Upper lobe of left lung (tissue), 6 donors: ENCODE measurements at places on chromosomes 13 and 19. TPM values are rescaled to one million over a fixed set of nuclear protein-coding genes. Genes with fewer than 3 reads are reported as not detected.
A peak's percentile ranks its signal among the peaks of the same experiment; 100 is the strongest.

- peaks cover 3% of the 10 kb centered on the region for H3K4me1 ChIP-seq
- peak; percentile 37 for DNase-seq
- H3K27ac ChIP-seq, result no peak overlapping the region
- H3K27me3 ChIP-seq, result no peaks in the 10 kb centered on the region
Measured at GRCh38 chr19:53463263-53463662, 4.3 kb upstream of the ZNF813 start.

- no peak for DNase-seq
- H3K27me3 ChIP-seq, result no peaks in the 10 kb centered on the region
- peak overlapping the region; percentile 52 for H3K27ac ChIP-seq
- H3K36me3 ChIP-seq, result no peaks in the 10 kb centered on the region
Measured at GRCh38 chr19:49333418-49333805, 1.8 kb upstream of the CD37 start.

GRCh38 chr13:110565296-110565695 lies 3.8 kb upstream of the RAB20 start:
- H3K36me3 ChIP-seq, result no peaks in the 10 kb centered on the region
- H3K27ac ChIP-seq, result no peak overlapping the region
- no peak overlapping the region for H3K4me3 ChIP-seq
- no peak for DNase-seq
- no peaks in the 10 kb centered on the region for H3K27me3 ChIP-seq

Gene CASP14
- total RNA-seq, result not detected

Gene SLC25A41
- total RNA-seq, result not detected

GRCh38 chr13:47085346-47085745 lies 188.5 kb upstream of the HTR2A start:
- no peak overlapping the region for H3K4me3 ChIP-seq
- H3K27me3 ChIP-seq, result no peaks in the 10 kb centered on the region
- H3K27ac ChIP-seq, result no peak overlapping the region
- no peaks in the 10 kb centered on the region for H3K4me1 ChIP-seq
- no peaks in the 10 kb centered on the region for H3K36me3 ChIP-seq
- no peak for DNase-seq

DNA sequence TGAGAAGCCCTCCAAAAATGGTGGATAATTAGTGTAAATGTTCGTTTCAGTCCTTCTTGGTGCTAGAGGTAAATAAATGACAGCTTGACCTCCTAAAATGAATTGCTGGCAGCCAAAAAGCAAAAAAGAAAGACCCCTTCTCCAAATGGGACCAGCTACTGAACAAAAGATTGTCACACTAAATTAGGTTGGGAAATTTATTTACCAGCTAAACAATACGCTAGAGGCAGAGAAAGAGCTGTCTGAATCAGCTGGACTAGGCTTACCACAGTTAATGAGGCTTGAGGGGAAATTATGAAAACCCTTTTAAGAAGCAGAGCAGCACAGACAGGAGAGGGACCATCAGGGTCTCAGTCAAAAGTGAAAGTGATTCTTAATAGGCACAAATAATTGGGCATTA lies 498.9 kb downstream of the SUCLA2 start:
- no peak for DNase-seq
- no peak overlapping the region for H3K27ac ChIP-seq
- no peak overlapping the region for H3K4me3 ChIP-seq
- no peaks in the 10 kb centered on the region for H3K4me1 ChIP-seq
- no peaks in the 10 kb centered on the region for H3K36me3 ChIP-seq
- H3K27me3 ChIP-seq, result no peaks in the 10 kb centered on the region

DNA sequence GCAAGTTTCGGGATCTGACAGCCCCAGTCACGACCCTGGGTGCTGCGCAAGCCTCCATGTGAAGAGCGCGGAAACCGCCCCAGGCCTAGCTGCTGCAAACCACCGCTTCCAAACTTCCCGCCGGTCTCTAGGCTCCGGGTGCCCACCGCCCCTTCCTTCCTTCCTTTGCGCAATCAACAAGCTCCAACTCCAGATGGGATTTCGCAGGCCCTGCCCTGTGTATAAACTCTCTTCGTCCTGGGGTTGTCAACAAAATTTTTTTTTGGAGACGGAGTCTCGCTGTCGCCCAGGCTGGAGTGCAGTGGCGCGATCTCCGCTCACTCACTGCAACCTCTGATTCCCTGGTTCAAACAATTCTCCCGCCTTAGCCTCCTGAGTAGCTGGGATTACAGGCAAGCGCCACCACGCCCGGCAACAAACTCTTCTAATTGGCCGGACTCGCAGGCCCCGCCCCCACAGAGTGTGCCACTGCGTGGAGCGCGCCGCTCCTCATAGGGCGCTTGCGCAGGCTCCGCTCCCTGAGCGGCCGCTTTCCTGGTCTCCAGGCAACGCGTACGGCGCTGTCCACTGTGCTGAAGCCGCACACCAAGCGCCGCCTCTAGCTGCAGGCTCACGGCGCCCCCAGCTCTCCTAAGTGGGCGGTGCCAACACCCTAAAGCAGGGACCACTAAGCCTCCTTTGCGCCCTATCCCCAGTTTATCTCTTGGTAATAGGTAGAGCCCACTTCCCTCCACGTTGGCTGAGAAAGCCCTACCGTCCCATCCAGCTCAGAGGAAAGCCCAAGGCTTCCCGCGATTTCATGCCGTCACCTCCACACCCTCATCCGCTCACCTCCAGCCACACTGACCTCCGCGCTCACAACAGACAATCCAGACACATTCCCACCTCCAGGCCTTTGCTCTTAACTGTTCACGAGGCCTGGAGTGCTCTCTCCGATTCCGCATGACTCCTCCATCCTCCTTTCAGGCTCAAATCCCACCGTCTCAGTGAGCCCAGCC lies 5.5 kb upstream of the QTRT1 start:
- H3K4me3 ChIP-seq, result no peak overlapping the region
- H3K27ac ChIP-seq, result no peak overlapping the region
- peak; percentile 96 for DNase-seq

DNA sequence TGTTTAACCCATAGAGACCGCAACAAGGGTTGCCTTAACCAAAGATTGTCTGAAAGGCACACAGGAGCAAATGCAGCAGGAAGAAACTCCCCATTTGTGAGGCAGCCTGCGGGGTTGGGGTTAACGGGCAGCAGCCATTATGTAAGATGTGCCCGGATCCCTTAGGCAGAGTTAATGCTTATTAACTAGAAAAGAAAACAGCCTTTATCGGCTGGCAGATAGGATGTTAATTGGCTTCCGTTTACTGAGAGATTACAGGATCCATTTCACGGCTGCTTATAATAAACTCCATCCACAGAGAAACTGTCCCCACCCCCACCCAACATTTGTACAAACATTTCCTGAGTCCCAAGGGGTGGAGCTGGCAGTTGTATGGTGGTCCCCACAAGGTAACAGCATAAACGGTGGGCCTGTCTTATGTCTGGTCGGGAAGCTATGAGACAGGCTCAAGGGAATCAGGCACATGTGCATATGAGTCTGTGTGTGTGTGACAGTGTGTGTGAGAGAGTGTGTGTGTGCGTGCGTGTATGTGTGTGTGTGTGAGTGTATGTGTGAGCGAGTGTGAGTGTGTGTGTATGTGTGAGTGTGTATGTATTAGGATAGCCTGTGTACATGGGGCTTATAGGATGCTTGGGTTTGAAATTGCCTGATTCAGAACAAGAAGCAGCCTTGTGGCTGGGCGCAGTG lies 10.5 kb downstream of the SLC25A42 start:
- no peak for DNase-seq
- no peaks in the 10 kb centered on the region for H3K27me3 ChIP-seq

Gene MAB21L1
- not detected for total RNA-seq

Gene POP4
- 59.6 TPM for total RNA-seq

DNA sequence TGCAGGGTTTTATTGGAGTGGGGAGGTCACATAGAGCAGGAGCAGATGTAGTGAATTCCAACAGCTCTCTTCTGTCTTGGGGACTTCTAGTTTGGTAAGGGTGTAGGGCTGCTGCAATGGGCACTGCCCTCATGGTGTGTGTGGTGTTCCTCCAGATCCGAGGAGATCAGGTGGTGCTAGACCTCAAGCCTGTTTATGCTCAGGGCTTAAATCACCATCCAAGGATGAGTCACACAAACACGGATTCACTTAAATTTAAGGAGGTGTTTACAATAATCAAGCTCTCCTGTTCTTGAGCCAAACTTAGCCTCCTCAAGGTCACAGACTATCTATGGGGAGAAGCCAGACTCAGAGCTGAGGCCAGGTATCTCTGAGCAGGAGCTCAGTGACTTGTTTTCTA lies 23.0 kb downstream of the HS6ST3 start:
- DNase-seq, result no peak
- no peaks in the 10 kb centered on the region for H3K27me3 ChIP-seq
- H3K4me3 ChIP-seq, result no peak overlapping the region
- no peak overlapping the region for H3K27ac ChIP-seq
- no peaks in the 10 kb centered on the region for H3K4me1 ChIP-seq
- H3K36me3 ChIP-seq, result no peaks in the 10 kb centered on the region

DNA sequence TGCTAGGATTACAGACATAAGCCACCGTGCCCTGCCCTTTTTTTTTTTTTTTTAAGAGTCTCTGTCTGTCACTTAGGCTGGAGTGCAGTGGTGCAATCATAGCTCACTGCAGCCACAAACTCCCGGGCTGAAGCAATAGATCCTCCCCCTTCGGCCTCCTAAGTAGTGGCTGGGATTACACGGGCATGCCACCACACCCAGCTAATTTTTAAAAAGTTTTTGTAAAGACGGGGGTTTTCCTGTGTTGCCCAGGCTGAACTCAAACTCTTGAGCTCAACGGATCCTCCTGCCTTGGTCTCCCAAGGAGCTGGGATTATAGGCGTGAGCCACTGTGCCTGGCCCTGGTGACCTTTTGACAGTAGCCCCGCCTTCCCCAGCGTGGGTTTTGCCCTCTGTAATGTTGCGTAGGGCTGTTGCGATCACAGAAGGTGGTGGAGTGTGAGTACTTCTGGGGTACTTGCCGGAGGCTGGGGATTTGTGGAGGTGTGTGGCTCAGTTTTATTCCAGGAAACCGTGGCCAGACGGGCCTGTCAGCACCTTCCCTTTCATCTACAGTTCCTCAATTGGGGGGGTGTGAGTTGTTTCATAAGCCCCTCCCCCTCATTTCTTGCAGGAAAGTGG lies 11.6 kb upstream of the RETN start:
- H3K4me3 ChIP-seq, result no peak overlapping the region
- H3K27me3 ChIP-seq, result no peaks in the 10 kb centered on the region
- DNase-seq, result no peak

GRCh38 chr13:67119481-67119894 lies 110.6 kb downstream of the PCDH9 start:
- no peak overlapping the region for H3K27ac ChIP-seq
- no peak for DNase-seq
- H3K36me3 ChIP-seq, result no peaks in the 10 kb centered on the region
- H3K27me3 ChIP-seq, result no peaks in the 10 kb centered on the region

Gene TNPO2
- total RNA-seq, result 55.4 TPM

Gene IFNL1
- not detected for total RNA-seq
